ENCODE measurements at places on chromosomes 1 and 21. TPM values are rescaled to one million over a fixed set of nuclear protein-coding genes. Genes with fewer than 3 reads are reported as not detected.

- H3K36me3 ChIP-seq, result no peaks in the 10 kb centered on the region
- H3K27ac ChIP-seq, result no peak overlapping the region
- no peaks in the 10 kb centered on the region for H3K4me1 ChIP-seq
- peaks cover 4% of the 10 kb centered on the region for H3K27me3 ChIP-seq
- no peak for DNase-seq
Observed at GRCh38 chr1:207002724-207003146, 29.8 kb downstream of the C1orf116 start.

DNA sequence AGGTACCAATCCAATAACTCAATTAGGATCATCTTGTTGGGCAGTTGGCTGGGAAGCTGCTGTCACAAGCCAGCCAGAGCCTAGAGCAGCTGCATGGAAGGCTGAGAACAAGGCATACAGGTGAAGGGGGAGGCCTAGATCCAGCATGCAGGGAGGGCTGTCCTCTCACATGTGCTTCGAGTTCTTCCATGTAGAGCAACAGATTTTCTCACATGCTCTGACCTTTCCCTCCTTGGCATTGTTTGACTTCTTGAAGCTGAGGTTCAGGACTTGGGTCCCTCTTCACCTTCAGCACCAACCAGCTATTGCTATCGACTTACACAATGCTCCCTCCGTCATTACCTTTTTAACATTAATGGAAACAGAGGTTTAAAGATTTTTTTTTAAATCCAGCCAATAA is 257.7 kb downstream of the ATG4C start:
- H3K36me3 ChIP-seq, result no peaks in the 10 kb centered on the region
- H3K27ac ChIP-seq, result no peak overlapping the region
- DNase-seq, result no peak
- no peaks in the 10 kb centered on the region for H3K4me1 ChIP-seq

DNA sequence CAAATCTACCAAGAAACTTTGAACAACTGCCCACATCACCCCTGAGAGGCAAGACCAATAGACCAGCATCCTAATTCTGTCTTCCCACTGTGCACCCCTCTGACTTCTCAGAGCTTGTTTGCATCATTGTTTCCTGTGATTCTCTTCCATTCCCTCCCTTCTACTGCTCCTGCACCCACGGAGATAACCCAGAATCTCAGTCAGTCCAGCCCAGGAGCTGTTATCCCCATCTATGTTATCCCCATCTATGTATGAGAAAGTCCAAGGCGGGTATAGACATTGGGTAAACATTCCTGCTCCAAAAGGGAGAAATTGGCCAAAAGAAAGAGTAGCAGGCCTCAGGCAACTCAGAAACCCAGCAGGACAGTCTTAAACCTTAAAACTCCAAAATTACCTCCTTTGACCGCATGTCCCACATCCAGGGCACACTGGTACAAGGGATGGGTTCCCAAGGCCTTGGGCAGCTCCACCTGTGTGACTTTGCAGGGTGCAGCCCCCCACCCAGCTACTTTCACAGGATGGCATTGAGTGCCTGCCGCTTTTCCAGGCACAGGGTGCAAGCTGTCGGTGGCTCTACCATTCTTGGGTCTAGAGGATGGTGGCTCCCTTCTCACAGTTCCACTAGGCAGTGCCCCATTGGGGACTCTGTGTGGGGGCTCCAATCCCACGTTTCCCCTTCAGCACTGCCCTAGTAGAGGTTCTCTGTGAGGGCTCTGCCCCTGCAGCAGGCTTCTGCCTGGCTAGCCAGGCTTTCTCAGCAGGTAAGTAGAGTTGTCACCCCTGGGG is 414.8 kb downstream of the NPHP4 start:
- H3K4me3 ChIP-seq, result no peak overlapping the region
- H3K4me1 ChIP-seq, result no peaks in the 10 kb centered on the region
- no peak for DNase-seq
- H3K27ac ChIP-seq, result no peak overlapping the region
- H3K36me3 ChIP-seq, result no peaks in the 10 kb centered on the region
- H3K27me3 ChIP-seq, result peaks cover 7% of the 10 kb centered on the region

- H3K4me1 ChIP-seq, result peaks cover 2% of the 10 kb centered on the region
- H3K27ac ChIP-seq, result peak overlapping the region; percentile 15
- H3K4me3 ChIP-seq, result no peak overlapping the region
- no peaks in the 10 kb centered on the region for H3K36me3 ChIP-seq
- no peak for DNase-seq
Observed at GRCh38 chr1:161771973-161772372, 5.9 kb downstream of the ATF6 start.

RPL22 gene
- total RNA-seq, result 581 TPM

DNA sequence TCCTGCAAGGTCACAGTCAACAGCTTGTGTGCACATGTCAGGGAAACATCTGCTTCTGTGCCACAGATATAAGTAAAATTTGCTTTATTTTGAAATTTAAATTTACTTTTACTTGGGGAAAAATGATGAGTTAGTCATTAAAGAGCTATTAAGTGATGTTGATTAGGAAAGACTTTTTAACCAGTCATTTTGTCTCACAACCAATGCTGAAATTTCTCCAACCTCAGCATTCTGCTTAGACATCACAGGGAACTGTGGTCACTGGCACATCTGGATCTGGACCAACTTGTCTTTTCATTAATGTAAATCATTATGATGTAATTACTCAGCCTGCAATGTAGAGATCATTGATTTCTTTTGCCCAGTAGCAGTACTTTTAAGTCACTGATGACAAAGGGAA is 301.0 kb downstream of the TTLL7 start:
- no peaks in the 10 kb centered on the region for H3K36me3 ChIP-seq
- H3K27me3 ChIP-seq, result no peaks in the 10 kb centered on the region
- peaks cover 5% of the 10 kb centered on the region for H3K4me1 ChIP-seq
- no peak overlapping the region for H3K4me3 ChIP-seq

AK5 gene
- total RNA-seq, result 6.0 TPM

RAVER2 gene
- 22.4 TPM for total RNA-seq

DNA sequence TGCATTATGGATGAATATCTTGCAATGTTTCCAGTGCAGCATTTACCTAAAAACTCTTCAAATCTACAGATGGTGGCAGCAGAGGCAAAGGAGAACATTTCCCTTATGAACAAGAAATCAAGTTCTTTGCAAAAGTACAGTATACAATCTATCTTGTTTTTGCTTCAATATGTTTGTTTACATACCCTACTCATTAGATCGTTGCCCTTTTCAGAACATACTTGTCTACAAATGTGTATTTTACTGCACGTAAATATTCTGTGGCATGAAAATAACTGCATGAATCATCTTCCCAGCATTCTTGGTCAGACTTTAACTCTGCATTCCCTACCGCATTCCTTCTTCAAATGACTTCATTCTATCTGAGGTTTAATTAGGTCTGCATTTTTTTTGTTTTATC is 212.7 kb downstream of the ZP4 start:
- H3K4me1 ChIP-seq, result no peaks in the 10 kb centered on the region
- no peak overlapping the region for H3K4me3 ChIP-seq
- peak; percentile 60 for DNase-seq

DNA sequence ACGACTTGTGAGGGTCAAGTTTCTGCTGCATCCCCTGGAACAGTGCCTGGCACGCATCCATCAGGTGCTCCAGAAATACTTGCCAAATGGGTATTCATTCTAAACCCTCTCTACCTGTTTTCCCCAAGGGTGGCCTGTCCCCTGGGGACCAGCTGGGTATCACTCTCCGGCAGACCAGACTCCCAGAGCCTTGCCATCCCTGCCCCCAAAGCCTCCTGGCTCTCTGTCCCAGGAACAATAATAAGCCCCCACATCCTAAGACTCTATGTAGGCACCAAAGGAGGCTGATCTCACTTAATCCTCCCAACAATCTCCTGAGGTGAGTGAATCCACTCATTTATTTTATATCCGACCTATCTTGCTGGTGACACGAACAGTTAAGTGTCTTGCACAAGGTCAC is 96.7 kb downstream of the MRPL37 start:
- H3K4me3 ChIP-seq, result no peak overlapping the region
- H3K36me3 ChIP-seq, result no peaks in the 10 kb centered on the region
- H3K4me1 ChIP-seq, result peaks cover 70% of the 10 kb centered on the region

AMY1A gene
- not detected for total RNA-seq

GJB3 gene
- total RNA-seq, result not detected

- DNase-seq, result peak; percentile 27
- no peak overlapping the region for H3K4me3 ChIP-seq
- no peaks in the 10 kb centered on the region for H3K27me3 ChIP-seq
- no peaks in the 10 kb centered on the region for H3K4me1 ChIP-seq
- H3K27ac ChIP-seq, result no peak overlapping the region
- no peaks in the 10 kb centered on the region for H3K36me3 ChIP-seq
Observed at GRCh38 chr1:104760017-104760416, 1010.3 kb downstream of the AMY1C start.

UBASH3A gene
- total RNA-seq, result 0.04 TPM

SYT14 gene
- 0.98 TPM for total RNA-seq

MTARC1 gene
- 4.3 TPM for total RNA-seq

- peaks cover 38% of the 10 kb centered on the region for H3K36me3 ChIP-seq
- H3K4me3 ChIP-seq, result no peak overlapping the region
- H3K4me1 ChIP-seq, result no peaks in the 10 kb centered on the region
- no peak for DNase-seq
- no peaks in the 10 kb centered on the region for H3K27me3 ChIP-seq
- no peak overlapping the region for H3K27ac ChIP-seq
Observed at GRCh38 chr1:43619996-43620920, 29.7 kb upstream of the KDM4A start.

DNA sequence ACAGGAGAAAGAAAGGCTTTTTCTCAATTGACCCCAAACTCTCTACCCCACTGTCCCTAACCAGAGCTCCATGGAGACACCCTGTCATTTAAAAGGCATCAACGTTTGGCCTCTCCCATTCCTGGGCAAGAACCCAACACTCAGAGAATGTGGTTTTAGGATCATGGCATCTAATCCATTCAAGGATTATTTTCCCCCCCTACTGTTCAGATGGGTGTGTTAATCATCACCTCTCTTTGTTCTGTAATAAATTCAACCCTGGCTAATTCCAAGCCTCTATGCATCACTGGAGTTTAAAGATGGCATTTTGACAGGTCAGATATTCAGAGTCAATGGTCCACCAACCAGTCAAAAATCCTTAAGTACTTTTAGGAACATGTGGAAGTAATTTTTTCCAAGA is 42.7 kb downstream of the TBX15 start:
- H3K27me3 ChIP-seq, result no peaks in the 10 kb centered on the region
- H3K4me3 ChIP-seq, result no peak overlapping the region
- H3K36me3 ChIP-seq, result peaks cover 20% of the 10 kb centered on the region
- H3K27ac ChIP-seq, result no peak overlapping the region
- no peak for DNase-seq

- no peak overlapping the region for H3K4me3 ChIP-seq
- H3K4me1 ChIP-seq, result no peaks in the 10 kb centered on the region
- H3K27ac ChIP-seq, result no peak overlapping the region
- no peak for DNase-seq
- no peaks in the 10 kb centered on the region for H3K36me3 ChIP-seq
Observed at GRCh38 chr1:246445503-246445902, 61.6 kb downstream of the SMYD3 start.

SV2A gene
- total RNA-seq, result 2.7 TPM

- no peak overlapping the region for H3K27ac ChIP-seq
- H3K36me3 ChIP-seq, result no peaks in the 10 kb centered on the region
- no peaks in the 10 kb centered on the region for H3K27me3 ChIP-seq
- no peak for DNase-seq
- no peak overlapping the region for H3K4me3 ChIP-seq
Observed at GRCh38 chr21:36126208-36126565, 8.7 kb upstream of the CBR3 start.

ADGRL2 gene
- total RNA-seq, result 76.9 TPM

DNA sequence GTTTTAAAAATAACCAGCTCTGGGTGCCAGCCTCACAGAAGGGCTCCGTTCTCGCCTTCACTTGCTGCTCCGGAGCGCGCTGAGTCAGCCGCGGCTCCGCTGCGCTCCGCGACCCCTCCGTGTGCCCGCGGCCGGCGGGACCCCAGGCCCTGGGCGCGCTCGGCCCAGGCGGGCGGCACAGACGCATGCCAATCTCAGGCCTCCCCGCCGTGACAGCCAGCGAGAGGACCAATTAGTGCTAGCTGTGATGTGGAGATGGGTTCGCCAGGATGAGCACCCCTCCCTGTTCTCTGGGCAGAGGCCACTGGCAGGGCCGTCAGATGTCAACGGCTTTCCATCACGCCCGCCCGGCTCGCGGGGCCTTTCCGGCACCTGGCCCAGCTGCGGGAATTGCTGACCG is 293.8 kb downstream of the SPATA17 start:
- no peak for DNase-seq
- H3K36me3 ChIP-seq, result no peaks in the 10 kb centered on the region
- H3K4me1 ChIP-seq, result peaks cover 7% of the 10 kb centered on the region
- peaks cover 10% of the 10 kb centered on the region for H3K27me3 ChIP-seq
- H3K27ac ChIP-seq, result no peak overlapping the region

DNA sequence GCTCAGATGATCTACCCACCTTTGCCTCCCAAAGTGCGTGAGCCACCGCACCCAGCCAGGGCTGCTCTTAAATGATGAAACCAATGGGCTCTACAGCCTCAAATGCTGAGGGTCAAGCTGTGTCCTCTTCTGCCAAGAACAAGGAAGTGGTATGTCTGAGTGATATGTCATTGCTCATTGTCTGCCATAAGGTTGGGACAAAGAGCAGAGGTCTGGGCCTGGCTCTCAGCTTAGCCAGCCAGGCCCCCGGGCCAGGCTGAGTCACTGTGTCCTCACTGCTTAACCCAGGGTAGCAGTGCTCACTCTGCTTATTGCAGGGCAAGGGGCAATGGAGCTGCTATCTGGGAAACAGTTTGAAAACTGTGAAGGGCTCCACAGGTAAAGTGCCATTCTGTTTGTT is 8.3 kb upstream of the ETS2 start:
- H3K4me1 ChIP-seq, result peaks cover 3% of the 10 kb centered on the region
- H3K27me3 ChIP-seq, result no peaks in the 10 kb centered on the region
- H3K4me3 ChIP-seq, result no peak overlapping the region
- H3K36me3 ChIP-seq, result no peaks in the 10 kb centered on the region
- H3K27ac ChIP-seq, result no peak overlapping the region
- DNase-seq, result no peak

GRCh38 chr1:3907621-3908165 is 7.6 kb upstream of the C1orf174 start:
- no peaks in the 10 kb centered on the region for H3K36me3 ChIP-seq
- H3K27ac ChIP-seq, result no peak overlapping the region
- H3K27me3 ChIP-seq, result peaks cover 20% of the 10 kb centered on the region
- no peak for DNase-seq
- H3K4me1 ChIP-seq, result peaks cover 35% of the 10 kb centered on the region
